Stimulated activated CD8-positive, alpha-beta memory T cell treated with anti-CD3 and anti-CD28 coated beads, Interleukin-7, amount 100 ng/mL, for 4 hours (primary cell): ENCODE measurements at places on chromosomes 16 and 17.

- no peak for DNase-seq
Measured at GRCh38 chr17:44595216-44595775, 38.0 kb downstream of the FZD2 start.

GRCh38 chr16:77383606-77384187 is 51.1 kb downstream of the ADAMTS18 start:
- no peak for DNase-seq

DNA sequence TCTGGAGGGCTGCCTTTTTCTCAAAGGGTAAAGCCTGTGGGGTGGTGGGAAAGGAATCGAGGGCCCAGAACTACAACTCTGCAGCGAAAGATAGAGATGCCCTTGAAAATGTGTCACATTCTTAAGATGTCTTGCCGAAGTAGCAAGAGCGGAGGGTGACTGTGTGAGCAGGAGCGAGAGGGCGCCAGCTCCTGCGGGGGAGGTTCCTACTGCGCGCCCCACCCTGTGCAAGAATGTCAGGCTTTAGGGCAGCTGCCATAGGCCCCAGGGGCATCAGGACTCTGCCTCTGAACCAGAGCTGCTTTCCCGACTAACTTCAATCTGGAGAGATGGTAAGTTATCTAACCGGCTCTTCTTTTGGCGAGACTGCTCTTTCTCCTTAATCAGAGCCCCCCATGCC is 11.8 kb upstream of the ITGAE start:
- no peak for DNase-seq

DNA sequence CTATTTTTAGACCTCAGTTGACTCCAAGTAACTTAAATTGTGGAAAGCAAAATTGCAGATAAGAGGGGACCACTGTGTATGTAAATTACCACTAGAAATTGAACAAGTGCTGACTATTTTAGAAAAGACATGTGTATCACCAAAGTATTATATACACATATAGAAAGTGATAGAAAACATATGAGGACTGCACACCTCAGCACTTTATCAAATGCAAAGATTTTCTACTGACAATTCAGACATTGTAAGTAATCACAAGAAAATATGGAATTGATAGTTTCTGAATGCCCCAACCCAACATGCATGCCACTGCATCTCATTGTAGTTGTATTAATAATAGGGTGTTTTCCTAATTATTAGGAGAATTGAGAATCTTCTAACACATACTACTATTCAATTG is 536.5 kb downstream of the CDH11 start:
- no peak for DNase-seq

- DNase-seq, result no peak
Measured at GRCh38 chr17:46038414-46038813, 39.4 kb downstream of the STH start.

GRCh38 chr17:79922116-79922601 is 82.9 kb upstream of the CBX4 start:
- no peak for DNase-seq

DNA sequence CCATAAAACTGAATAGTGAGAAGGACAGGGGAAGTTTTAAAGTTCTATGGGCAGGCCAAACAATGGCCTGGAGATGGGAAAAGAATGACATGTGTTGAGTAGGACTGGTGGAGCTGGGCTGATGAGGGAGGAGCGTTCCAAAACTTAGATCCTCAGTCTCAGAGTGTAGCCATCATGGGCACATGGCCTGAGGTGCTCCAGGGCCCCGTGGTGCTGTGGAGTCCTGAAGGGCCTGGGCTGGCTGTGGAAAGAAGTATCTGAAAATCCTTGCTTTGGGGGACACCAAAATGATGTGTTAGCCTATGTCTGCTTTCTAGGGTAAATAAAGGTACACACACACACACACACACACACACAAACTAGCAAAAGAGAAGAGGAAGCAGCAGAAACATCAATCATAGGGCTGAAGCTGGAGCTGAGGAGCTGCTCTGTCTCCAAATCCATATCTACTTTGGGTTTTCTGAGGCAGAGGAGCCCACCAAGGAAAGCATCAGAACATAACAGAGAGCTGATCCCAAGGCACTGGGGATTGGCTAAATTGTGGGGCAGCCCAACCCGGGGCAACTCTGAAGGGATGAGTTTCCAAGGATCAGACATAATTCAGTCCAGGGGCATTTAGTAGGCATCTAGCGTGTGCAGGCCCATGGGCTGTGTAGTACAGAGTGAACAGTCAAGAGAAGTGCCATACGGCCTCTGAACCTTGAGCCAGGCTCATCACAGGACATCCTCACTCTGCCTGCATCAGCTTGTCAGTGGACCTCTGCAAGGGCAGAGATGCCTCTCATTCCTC is 85.2 kb downstream of the C16orf78 start:
- DNase-seq, result no peak

DNA sequence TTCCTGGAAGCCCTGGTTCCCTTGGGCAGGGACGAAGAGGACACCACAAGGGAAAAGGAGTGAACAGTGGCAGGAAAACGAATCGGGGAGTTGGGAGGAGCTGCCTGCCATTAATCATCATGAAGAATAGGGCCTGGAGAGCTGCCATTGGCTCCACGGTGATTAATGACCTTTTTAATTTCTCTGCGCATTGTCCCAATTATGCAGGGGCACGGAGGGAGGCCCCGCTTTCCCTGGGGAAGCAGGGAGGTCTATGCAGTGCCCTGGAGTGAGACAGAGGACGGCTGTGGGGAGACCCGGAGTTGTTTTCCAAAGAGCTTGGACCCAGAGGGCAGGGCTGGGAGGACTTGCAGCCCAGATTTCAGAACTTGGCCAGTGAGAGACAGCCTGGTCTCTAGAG is 338.9 kb upstream of the C16orf82 start:
- no peak for DNase-seq

- DNase-seq, result no peak
Measured at GRCh38 chr17:9218064-9218635, 196.8 kb downstream of the NTN1 start.

DNA sequence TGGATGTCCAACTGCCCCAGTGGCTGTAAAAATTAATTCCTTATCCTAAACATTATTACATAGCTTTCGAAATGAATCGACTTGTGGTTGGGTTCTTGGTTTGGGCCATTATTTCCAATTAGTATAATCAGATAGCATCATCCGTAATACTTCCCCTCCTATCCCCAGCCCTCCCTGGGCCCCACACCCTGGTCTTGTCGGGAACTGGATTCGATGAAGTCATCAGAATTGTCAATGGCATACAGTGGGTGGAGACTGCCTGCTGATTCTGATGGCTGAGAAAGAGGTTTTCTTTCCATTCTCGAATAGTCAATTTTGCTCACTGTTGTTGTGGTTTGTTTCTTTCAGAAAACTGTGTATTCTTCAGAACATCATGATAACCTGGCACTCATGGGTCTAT is 395.1 kb downstream of the SEC14L1 start:
- no peak for DNase-seq

DNA sequence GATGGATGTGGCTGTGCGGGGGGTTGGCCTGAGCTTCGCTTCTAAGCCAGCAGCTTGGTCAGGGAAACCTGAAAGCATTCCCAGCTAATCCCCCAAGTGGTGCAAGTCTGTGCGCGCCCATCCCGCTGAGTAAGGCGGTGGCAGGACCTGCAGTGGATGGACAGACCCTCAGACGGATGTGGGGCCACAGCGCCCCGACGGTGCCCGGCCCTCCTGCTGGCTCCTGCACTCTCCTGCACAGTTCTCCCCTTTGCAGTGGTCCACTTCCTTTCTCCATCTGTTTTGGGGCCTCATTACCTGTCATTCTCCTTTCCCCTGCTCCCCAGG is 2.3 kb downstream of the ATP2A1 start:
- DNase-seq, result no peak

DNA sequence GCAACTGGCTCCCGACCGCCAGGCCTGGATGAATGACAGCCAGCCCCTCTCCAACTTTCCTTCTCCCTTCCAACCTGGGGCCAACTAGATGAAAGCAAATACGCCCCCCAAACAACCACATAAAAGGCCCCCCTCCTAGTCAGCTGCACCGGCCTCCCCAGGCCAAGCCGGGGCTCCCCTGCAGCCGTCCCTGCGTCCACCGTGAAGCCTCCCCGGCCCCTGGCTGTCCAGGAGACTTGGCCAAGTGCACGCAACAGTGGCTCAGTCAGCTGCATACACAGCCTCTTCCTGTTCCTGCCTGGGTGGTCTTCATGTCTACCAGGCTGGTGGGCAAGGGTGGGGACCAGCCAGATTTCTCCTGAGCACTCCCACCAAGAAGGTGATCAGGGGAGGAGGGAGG is 16.0 kb downstream of the DNAH17 start:
- DNase-seq, result no peak

DNA sequence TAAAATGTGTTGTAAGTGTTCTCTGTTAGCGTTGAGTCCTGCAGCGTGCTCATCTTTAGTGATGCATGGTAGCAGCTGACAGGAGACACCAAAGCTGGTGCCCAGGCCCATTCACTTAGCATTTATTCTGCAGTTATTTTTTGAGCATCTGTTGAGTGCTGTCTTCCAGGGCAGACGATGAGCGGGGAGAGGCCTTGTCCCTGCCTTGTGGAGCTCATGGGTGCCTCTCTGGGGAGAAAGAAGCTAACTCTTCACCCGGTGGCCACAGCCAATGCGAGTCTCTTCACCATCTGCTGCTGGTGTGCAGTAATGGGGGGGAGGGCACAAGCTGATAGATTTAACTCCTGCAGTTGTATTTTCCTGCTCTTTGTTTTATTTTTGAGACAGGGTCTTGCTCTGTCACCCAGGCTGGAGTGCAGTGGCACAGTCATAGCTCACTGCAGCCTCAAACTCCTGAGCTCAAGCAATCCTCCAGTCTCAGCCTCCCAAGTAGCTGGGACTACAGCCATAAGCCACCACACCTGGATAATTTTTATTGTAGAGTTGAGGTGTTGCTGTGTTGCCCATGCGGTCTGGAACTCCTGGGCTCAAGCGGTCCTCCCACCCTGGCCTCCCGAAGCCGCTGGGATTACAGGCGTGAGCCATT is 30.5 kb downstream of the GPT2 start:
- DNase-seq, result no peak

DNA sequence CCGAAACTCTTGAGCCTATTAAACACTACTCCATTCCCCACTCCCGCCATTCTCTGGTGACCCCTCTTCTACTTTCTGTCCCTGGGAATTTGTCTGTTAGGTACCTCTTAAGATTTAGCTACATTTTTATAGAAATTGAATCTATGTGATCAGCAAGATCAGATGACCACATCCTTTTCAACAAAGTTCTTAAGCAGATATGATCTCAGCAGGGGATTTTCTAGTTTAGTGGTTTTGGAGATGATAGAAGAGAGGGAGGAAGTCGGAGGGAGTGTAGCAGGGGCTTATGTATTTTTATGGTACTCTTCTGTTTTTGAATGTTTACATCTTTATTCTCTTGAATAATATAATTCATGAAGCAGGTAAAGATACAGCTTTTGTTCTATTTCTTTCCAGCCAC is 40.8 kb downstream of the RPA1 start:
- no peak for DNase-seq

DNA sequence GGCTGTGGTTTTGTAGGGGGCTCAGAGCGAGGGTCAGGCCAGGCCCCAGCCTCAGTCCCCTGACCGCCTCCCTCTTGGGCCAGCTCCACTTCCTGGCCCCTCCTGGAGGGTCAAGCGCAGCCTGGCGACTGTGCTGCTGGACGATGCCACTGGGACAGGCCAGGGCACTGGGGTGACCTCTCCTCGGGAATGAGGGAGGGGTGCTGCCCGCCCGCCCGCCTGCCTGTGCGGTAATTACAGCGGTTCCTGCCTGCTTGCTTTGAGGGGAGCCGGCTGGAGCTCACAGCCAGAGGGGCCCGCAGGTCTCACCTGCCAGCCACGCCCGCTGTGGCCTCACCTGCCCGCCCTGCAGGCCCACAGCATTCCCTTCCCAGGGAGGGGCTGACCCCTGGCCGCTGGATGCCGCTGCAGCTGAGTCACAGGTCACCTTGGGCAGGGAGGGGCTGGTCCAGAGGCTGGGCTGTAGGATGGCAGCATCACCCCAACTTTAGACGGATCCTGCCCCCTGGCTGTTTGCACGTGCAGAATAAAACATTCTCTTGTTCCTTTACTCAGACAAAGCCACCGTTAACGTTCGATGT is 76.7 kb upstream of the CBX4 start:
- DNase-seq, result no peak

GRCh38 chr17:80737106-80738019 is 192.7 kb downstream of the RPTOR start:
- no peak for DNase-seq

- DNase-seq, result no peak
Measured at GRCh38 chr17:78925662-78926555, 722 bp upstream of the TIMP2 start.
